ENCODE measurements at places on chromosomes 4 and X. TPM values are rescaled to one million over a fixed set of nuclear protein-coding genes. Genes with fewer than 3 reads are reported as not detected.

CFAP99 gene
- total RNA-seq, result 0.19 TPM

L1CAM gene
- total RNA-seq, result 1.0 TPM

NPY5R gene
- not detected for total RNA-seq

G3BP2 gene
- total RNA-seq, result 150 TPM

DNA sequence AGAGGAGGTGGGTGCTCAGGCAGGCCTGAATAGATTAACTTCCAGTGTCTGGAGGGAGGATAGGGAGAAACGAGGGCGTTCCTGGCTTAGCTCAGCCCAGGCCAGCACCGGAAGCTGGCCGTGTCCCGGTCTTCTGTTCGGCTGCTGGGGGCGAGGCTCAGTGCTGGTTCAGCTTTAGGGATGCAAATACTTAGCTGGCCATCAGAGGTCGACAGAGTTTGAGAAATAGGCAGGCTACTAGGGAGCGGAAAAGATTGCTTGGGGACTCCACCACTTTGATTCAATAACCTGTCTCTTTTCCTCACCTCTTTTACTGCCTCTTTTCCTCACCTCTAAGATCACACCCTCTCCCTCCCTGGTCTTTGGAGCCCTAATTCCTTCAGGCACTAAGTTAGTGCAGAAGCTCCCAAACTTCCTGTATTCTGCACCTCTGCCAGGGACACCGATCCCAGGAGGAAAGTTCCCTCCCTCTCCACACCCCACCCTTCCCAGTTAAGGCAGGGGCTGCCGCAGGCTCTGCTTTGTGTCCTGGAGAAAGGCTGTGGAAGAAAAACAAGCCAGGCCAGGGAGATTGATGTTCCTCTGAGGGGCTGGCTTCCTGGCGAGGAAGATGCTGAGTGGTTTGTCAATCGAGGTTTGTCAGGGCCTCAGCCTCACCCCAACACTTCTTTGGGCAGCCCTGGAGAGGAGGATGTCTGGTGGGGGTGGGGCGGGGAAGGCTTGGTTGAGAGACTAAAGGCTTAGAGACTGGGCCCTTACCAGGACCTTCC lies 6.0 kb upstream of the EFNB1 start:
- DNase-seq, result no peak

DNA sequence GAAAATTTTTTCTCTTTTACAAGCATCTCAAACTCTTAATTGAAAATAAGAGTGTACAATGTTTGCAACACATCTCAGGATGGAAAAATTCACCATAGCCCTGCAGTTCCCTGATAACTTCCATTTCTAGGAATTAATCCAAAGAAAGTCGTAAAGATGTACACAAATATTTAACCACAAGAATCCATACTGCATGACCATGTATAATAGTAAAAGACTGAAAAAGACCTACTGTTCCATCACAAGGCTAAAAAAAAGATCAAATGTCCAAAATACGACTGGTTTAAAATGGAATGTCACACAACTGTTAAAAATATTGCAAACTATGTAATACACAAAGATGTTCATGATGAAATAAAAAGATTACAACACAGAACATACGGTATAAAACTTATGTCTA lies 32.1 kb downstream of the HUWE1 start:
- DNase-seq, result no peak

DNA sequence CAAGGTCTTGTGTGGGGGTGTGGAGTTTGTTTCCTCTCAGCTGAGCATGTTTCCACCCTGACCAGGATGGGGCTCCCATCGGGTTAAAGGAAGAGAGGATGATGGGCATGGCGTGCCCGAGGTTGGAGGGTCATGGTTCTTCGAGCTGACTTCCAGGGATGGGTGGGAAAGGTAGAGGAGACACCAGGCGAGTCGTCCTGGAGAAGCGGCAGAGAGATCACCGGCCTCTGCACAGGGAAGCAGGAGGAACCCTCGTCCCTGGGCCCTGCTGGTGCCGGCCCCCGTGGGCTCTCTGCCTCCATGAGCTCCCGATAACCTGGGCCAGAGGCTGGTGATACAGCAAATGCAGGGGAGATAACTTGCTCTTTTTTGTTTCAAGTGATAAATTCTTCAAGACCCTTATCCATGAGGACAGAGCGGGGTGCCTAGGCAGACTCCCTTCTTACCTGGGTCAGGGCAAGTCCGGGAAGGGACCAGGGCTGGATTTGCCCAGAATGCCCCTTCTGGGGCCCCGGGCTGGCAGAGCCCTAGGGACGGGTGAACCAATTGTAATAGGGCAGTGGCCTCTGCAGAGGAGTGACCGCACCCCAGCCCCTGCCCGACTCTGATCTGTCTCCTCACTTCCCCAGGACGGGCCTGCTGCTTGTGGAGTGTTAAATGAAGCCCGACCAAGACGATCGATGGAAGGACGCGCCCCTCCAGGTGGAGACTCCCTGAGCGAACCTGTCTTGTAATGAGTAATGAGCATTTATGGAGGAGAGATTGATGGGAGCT lies 63.0 kb downstream of the CPZ start:
- no peak for DNase-seq

GRCh38 chr4:53905276-53905940 lies 159.0 kb downstream of the CHIC2 start:
- DNase-seq, result no peak

DNA sequence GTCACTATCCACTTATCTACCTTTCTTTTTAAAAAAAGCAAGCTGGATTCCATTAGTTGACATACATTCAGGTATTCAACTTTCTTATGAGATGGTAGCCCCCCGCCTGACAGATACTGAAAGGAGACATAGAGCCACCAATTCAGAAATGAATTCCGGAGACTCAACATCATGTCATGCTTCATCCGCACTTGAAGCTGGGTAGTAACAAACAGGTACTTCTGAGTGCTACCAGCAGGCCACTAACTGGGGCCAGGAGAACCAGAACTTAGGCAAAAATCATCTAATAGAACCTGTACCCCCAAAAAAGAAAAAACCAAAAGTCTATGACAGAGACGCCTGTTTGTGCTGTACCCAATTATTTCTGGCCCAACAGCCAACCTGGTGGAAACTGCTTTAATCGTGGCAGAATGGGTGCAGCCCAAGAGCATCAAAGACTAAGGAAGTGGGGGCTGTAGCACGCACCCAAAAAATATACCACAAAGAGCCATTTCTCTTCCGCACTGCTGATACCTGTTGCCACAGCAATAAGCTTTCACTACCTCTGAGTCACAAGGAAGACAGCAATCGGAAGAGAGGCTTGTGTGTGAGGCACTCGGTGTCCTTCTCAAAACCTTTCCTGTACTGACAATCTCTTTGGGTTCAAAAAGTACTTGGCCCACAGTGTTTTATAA lies 84.8 kb downstream of the AFAP1 start:
- peak; percentile 90 for DNase-seq

DNA sequence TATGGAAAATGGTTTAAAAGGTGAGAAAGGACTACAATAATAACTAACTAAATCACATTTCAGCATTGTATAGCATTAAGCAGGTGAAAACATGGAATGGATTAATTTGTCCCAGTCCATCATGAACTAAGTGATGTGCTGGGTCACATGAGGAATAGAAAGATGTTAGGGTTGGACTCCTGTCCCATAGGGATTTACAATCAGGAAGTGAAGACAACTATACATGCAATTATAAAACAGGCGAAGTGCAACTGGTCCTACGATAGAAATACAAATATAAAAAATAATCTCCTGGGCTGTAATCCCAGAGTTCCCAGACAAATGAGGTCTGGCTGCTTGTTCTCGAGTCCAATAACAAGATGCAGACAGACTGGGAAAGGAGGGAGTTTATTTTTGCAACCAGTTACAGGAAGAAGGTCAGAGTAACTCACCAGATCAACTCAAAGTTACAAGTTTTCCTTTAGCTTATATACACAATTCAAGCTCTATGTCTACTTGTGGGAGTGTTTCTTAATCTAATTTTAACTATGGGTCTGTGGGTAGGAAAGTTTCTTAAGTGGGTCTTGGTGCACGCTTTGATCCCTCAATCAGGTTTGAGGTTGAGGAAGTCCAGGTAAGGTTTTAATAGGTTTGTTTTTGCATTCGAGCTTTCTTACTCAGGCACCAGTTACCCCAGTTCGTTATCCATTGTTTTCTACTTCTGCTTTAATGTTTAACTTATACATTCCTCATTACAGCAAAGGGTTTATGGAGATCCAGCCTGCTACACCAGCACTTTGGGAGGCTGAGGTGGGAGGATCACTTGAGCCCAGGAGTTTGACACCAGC lies 50.1 kb downstream of the IGFBP7 start:
- no peak for DNase-seq

DNA sequence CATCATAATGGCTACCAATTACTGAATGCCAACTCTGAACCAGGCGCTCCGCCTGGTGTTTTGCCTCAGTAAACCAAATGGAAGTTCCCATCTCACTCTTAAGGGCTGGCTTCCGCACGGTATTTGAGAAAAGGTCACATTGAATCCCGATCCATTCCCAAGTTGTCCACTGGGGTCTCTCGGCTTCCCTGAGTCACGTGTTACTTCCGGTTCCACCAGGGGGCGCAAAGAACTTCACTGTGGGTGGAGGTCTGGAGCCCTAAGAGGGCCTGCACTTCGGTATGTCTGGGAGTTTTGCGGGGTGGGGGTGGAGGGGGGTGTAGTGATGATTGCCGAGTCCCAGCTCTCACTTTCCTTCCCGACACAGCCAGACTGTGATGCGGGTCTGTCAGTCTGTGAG lies 13.4 kb upstream of the NHS start:
- no peak for DNase-seq

DNA sequence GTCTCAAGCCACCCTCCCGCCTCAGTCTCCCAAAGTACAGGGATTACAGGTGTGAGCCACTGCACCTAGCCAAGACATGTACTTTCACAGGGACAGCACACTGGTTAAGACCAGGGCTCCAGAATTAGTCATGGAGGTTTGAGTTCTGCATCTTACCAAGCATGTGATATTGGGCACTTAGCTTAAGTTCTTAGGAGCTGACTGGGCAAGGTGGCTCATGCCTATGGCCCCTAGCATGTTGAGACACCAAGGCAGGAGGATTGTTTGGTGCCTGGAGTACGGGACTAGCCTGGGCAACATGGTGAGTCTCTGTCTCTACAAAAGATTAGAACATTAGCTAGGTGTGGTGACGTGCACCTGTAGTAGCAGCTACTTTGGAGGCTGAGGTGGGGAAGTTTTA lies 2.6 kb upstream of the TMEM192 start:
- no peak for DNase-seq

DNA sequence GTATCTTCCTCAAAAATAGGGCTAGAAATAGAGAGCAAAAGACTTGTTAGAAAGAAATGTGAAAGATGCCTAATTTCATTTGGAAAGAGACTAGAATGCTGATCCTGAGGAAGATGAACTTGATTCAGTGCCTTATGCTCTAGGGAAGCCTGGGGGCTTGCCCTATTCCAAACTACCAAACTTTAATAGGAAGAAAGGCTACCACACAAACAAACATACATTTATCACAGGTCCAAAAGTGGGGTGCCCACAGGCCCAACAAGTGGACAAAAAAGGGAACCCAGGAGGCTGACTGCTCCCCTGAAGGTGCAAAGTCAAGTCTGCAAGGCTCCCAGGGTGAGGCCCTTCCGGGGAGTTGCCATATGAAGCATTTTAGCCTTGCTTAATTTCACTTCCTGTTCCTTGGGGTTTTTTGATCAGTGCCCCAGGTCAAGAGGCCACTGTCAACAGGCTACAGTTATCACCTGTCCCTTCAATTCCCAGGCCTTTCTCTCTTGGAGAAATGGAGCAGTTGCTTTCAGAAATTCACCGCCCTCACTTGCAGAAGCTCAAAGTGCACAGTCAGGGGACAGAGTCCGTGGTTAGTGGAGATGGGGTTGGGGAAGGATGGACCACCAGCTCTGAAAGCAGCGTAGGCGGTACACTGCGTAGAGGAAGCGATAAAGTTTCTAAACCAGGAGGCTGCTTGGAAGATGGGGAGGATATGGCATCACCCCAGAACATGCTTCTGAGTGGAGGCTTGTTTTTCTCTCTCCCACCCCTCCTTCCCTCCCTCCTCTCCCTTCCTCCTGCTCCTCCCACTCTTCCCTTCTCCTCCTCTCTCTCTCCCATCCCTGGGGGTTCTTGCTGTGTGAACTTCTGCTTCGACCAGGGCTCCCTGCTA lies 36.4 kb downstream of the TMEM154 start:
- no peak for DNase-seq

GRCh38 chr4:171461191-171461590 lies 352.0 kb upstream of the GALNTL6 start:
- DNase-seq, result no peak

Measured in CD4-positive, alpha-beta memory T cell (primary cell).